Left lobe of liver (tissue), 2 donors: ENCODE measurements at places on chromosomes 2 and 18. TPM values are rescaled to one million over a fixed set of nuclear protein-coding genes. Genes with fewer than 3 reads are reported as not detected.

DNA sequence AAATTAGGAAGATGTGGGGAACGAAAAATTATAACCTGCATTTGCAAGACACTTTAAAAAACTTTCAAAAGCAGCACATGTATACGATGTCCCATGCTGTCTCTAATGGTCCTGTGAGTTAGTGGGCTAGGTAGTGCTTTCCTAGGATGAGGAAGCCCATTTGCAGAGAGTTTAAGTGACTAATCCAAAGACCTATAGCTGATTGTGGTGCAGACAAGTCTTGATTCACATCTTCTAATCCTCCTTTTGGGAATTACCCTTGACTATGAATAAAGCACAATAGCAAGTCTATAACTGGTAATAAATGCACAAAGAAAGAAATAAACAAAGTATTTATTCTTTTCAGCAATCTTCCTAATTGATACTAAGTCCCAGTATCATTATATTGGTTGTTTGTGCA lies 234.6 kb upstream of the FANCL start:
- DNase-seq, result no peak

DNA sequence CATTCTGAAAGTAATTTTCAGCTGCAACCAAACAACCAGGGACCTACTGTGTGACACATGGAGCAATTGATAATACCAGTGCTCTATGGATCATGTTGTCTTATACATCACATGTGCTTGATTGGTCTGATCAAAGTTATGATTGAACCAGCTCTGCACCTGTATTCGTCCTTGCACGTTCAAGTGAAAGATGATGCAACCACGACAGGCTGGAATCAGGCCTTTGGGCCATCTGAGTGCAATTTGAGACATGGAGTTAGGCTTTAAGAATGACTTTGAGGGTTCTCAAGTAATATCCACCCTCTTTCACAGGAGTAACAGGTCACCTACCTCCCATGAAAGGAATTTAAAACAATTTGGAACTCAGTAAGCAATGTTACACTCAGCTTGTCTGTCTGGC lies 165.2 kb downstream of the SLC8A1 start:
- DNase-seq, result no peak

GRCh38 chr2:17719562-17720371 lies 33.8 kb downstream of the SMC6 start:
- DNase-seq, result no peak

- no peak for DNase-seq
Measured at GRCh38 chr2:226118471-226119429, 680.9 kb downstream of the IRS1 start.

DNA sequence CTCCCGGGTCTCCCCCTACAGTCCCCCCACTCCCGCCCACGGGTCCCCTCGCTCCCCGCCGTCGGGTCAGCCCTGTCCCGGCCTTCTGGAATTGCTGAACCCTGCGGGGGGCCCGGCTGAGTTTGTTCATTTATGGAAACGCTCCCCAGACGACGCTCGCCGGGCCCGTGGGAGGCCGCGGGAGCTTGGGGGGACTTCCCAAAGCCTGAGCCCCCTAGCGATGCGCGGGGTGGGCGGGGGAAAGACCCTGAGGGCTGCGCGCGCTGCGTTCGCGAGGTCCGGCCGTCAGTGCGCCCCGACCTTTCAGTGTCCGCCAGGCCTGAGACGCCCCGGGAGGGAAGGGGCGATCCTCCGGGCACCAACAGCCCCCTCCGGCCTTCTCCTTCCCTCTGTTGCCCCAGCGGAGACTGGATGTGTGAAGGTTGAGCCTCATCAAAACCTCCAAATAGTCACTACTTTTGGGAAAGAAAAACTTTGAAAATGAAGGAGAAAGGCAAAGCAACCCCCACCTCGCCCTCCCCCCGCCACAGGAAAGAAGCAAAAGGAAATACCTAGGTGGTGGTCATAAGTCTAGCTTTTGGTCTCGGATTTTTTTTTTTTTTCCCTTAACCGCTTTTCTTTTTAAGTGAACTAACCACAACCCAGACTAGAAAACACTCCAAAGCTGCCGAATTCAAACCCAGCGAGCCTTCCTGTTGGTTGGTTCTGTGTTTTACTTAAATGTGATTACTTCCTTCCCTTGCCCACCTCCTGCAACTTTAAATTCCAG lies 509 bp upstream of the CYS1 start:
- no peak for DNase-seq

DNA sequence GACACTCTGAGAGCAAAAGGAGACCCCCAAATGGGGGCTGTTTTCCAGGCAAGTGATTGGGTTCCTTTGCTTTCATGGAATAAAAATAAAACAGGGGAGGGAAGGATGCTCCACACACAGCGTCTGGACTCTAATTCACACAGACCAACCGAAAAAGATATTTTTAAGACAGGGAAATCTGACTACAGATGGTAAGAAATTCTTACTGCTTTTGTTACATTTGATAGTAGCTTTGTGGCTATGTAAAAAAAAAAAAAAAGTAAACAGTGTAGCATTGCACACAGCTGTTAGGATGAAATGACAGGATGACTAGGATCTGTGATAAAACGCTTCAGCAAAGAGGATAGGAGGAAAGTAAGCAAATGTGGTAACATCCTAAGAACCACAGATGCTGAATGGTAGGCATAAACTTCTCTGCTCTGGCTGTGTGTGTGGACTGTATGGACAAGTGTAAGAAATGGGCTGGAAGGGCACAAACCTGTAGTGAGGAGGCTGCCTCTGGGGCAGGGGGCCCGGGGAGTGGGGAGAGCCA lies 207.6 kb downstream of the ANAPC1 start:
- DNase-seq, result no peak

- peak; percentile 61 for DNase-seq
Measured at GRCh38 chr18:69400253-69400975, at the start of gene DOK6. DOK6 (plus strand) TSS chr18:69400888.

- peak; percentile 49 for DNase-seq
Measured at GRCh38 chr18:39453882-39454281, 1888.3 kb upstream of the CELF4 start.

GRCh38 chr2:236257575-236257974 lies 6.6 kb downstream of the ASB18 start:
- DNase-seq, result no peak

The FLACC1 gene
- total RNA-seq, result 0.55 TPM

The GALNT14 gene
- 0.55 TPM for total RNA-seq

The HRH4 gene
- total RNA-seq, result 0.15 TPM

The SERPINB11 gene
- total RNA-seq, result not detected

The INHBB gene
- total RNA-seq, result 6.3 TPM

The GPR45 gene
- not detected for total RNA-seq

The IL1A gene
- not detected for total RNA-seq
